Fibroblast of the aortic adventitia (primary cell): ENCODE measurements at places on chromosomes 16 and 17. TPM values are rescaled to one million over a fixed set of nuclear protein-coding genes. Genes with fewer than 3 reads are reported as not detected.

RAB37 gene
- 0.09 TPM in 1 of 2 replicates, not detected in the other for total RNA-seq

SPECC1 gene
- total RNA-seq: 13.6 and 16.8 TPM in 2 replicates

FAM171A2 gene
- 3.1 and 18.5 TPM in 2 replicates for total RNA-seq

QPRT gene
- 7.4 and 86.1 TPM in 2 replicates for total RNA-seq

VWA3A gene
- 0.18 TPM in 1 of 2 replicates, not detected in the other for total RNA-seq

CACNG5 gene
- total RNA-seq: not detected in 2 replicates

PRSS36 gene
- 1.1 and 3.8 TPM in 2 replicates for total RNA-seq

LRRC37A gene
- total RNA-seq: 1.4 and 2.3 TPM in 2 replicates

PIPOX gene
- total RNA-seq: 1.8 and 3.0 TPM in 2 replicates

GRCh38 chr17:55661256-55661758 lies 61.4 kb downstream of the TMEM100 start:
- no peak for DNase-seq

- peak; percentile 89 for DNase-seq
Measured at GRCh38 chr16:75087375-75087979, 29.1 kb downstream of the LDHD start.

GRCh38 chr17:29707212-29707571 lies 84.5 kb upstream of the CORO6 start:
- DNase-seq: no peak

GRCh38 chr16:7363422-7364417 lies 31.1 kb downstream of the RBFOX1 start:
- no peak for DNase-seq

- no peak for DNase-seq
Measured at GRCh38 chr16:17230932-17231581, 239.7 kb downstream of the XYLT1 start.

DNA sequence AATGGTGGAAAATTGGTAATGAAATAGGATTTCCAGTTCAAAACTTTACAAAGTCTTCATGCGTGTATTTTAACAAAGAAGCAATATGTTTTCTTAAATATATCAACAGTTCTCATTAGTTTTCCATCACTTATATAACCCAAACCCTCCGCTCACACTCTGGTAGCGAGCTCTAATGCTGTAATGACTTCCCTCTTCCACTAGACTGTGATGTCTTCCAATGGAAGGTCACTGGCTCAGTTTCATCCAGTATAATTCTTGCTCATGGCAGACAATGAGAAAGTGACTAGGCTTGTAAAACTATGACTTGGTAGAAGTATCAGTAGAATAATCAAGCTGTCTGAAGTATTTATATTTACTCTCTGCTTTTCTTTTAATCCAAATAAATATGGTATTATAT lies 32.8 kb downstream of the NETO2 start:
- DNase-seq: no peak

DNA sequence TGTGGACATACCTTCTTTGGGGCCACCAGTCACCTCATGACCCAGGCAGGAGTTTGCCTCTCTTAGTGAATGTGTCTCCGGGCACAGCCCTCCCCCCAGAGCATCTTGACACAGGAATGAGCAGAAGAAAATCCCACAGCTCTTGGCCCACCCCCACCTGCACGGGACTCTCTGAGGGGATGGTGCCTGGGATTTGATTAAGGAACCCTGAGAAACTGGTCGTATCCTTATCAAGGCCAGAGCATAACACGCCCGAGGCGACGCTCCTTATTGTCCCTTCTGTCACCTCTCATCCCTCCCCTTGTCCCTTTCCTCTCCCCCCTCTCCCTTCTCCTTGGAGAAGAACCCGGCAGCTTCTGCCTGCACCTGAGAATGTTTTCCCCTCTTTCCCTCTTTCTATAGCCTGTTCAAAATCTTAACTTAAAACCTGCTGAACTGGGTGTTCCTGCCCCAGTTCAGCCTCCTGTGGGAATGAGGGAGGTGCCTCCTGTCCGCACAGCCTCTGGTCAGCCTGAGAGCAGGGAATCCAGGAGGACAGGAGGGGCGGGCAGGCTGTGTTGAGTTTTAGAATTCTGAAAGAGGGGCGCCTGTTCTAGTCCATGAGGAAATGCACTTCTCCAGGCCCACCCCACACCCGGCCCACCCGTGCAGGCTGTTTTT lies 140.7 kb upstream of the PLCG2 start:
- no peak for DNase-seq

- DNase-seq: no peak
Measured at GRCh38 chr17:76997981-76998531, 129.9 kb downstream of the MGAT5B start.

DNA sequence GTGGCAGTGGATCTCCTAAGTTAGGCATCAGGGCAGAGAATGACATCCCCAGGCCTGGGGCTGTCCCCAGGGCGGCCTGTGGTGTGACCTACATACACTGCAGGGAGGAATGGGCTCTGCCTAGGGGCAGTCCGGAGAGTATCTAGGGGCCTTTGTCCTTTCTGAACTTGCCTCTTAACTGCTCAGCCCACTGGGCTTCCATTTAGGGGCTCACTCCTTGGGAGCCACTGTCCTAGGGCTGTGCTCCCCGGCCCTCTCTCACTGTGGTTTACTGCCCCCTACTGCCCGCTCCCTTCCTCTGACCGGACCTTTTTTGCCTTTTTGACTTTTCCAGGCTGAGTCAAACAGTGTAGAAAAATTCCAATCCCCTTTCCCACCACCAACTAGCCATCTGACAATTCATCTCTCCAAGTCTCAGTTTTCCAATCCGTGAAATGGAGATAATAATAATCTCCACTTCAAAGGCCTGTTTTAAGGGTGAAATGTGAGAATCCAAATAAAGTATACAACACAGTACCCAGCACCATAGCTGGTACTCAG lies 66.8 kb downstream of the DNAH3 start:
- peak; percentile 70 for DNase-seq

DNA sequence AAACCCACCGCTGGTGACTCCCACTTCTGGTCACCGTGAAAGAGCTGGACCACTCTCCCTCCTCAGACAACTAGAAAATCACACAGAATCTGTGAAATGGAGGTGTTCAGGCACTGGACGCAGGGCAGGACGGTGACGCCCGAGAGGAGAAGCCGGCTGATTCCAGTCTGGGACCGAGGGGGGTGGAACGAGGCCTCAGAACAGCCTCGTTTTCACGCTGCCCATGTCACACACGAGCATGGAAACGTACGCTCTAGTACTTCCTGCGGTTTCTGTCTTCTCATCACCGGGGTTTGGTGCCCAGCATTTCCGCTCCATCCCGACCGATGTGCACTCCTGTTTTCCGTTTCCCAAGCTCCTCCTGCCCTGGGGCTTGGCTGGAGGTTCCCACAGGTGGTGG lies 101.8 kb upstream of the METRNL start:
- no peak for DNase-seq

GRCh38 chr16:84548971-84549844 lies 44.7 kb upstream of the MEAK7 start:
- DNase-seq: no peak

GRCh38 chr17:74276051-74276476 lies 2.0 kb downstream of the DNAI2 start:
- DNase-seq: peak; percentile 84

DNA sequence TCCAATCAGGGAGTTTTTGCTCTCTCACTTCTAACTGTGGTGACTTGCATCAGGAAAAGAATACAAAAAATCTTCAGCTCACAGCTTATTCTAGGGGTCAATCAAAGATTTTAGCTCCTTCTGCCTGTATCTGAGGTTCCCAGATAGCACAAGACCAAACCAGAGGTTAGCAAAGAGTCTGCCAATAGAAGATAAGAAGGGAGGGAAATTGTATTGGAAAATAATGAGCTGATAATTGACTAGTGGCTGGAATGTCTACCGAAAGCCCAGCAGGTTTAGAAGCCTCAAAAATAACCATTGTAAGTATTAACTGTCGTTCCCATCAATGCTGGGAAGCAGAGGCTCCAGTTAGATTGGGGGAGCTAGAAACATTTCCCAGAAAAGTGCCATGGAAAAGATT lies 26.3 kb downstream of the HS3ST3A1 start:
- DNase-seq: no peak

GRCh38 chr17:12619459-12620199 lies 46.1 kb upstream of the MYOCD start:
- DNase-seq: peak; percentile 5

DNA sequence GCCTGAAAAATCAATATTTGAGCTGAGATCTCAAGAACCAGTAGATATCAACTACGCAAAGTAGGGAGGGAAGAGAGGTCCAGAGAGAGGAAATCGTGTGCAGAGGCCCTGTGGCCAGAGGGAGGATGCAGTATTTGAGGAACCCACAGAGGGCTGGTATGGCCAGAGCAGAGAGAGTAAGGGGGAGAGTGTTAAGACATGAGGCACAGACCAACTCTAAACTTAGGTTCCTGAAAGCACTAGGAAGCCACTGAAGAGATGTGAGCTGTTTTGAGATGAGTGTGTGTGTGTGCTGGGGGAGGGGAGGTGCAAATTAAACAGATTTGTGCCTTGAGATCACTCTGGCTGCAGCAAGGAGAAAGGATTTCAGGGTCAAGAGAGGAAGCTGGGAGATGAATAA lies 10.9 kb downstream of the SLC13A2 start:
- no peak for DNase-seq

DNA sequence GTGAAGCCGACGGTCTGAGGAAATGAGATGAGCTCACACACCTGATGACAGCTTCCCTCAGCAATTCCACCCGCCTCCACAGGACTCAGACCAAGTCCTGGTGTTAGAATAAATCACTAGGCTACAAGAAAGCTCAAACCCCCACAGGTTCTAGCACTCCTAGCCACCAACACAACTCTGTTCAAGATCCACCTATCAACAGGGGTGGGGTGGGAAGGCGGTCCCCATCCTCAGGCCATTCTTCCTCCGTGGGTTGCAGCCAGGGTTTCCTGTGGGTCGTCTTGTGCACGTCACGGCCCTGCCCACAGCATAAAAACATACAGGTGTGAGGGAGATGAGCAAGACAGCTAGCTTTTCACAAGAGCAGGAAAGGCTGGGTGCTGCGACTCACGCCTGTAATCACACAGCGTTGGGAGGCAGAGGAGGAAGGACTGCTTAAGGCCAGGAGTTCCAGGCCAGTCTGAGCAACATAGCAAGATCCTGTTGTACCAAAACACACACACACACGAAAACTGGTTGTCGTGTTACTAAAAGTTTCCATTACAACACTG lies 81.1 kb downstream of the ANKRD11 start:
- peak; percentile 23 for DNase-seq

DNA sequence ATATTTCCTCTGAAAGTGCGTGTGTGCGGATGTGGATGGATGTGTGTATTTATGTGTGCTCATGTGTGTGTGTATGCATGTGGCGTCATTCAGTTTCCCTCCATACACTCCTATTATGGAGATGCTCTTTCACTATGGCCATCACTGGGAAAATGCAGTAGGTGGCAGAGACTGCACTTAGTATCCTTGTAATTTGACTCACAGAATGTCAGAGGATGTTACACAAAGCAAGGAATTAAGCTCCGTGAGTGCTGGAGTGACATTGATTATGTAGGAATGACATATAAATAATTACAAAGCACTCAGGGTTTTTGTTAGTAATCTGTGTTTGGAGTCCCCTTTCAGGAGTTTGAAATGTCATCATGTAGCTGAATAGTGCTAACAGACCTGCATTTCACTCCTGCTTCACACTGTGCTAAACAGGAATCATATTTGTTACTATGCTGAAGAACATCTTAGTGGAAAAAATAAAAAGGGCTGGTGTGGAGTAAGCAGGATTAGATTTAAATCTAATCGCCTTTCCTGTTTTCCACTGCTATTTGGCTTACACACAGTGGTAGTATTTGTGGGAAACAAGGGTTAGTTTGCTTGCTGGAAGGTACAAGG lies 59.6 kb downstream of the HS3ST4 start:
- DNase-seq: no peak

DNA sequence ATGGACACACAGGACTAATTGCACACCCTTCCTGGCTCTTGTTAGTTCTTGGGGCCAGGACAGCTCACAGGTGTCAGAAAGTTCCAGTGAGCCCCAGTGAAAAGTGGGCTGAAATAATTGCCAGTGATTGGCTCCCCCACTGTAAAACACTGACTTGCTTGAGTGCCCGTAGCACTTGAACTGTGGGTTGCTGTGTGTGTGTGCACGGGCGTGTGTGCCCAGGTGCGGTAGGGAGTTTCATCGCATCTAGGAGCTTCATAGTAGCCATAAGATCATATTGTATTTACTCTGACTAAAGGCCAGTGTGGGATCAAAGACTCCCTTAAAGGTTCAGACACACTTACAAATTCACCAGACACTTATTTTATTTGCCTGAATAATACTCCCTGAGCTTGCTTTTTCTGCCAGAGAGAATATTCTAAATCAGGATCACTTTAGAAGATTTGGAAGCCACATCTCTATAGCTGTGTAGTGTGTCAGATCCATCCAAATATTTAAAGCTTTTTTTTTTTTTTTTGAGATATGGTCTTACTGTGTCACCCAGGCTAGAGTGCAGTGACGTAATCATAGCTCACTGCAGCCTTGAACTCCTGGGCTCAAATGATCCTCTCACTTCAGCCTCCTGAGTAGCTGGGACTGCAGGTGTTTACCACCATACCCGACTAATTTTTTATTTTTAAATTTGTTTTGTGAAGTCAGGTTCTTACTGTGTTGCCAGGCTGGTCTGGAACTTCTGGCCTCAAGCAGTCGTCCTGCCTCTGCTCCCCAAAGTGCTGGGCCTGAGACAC lies 11.4 kb downstream of the UNK start:
- no peak for DNase-seq

- DNase-seq: peak; percentile 42
Measured at GRCh38 chr16:83472776-83473501, 334.8 kb upstream of the HSBP1 start.

DNA sequence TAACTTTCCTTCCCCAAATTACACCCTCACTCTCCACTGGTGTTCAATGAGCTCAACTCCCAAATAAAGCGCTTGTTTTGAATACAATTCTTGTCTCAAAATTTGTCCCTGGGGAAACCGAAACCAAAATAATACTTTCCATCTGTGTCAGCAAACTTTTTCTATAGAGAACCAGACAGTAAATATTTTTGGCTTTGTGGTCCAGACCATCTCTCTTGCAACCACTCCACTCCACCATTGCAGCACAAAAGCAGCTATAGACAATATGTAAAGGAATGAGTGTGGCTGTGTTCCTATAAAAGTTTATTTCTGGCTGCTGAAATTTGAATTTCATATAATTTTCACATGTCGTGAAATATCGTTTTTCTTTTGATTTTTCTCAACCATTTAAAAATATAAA lies 84.6 kb upstream of the ERCC4 start:
- DNase-seq: no peak

DNA sequence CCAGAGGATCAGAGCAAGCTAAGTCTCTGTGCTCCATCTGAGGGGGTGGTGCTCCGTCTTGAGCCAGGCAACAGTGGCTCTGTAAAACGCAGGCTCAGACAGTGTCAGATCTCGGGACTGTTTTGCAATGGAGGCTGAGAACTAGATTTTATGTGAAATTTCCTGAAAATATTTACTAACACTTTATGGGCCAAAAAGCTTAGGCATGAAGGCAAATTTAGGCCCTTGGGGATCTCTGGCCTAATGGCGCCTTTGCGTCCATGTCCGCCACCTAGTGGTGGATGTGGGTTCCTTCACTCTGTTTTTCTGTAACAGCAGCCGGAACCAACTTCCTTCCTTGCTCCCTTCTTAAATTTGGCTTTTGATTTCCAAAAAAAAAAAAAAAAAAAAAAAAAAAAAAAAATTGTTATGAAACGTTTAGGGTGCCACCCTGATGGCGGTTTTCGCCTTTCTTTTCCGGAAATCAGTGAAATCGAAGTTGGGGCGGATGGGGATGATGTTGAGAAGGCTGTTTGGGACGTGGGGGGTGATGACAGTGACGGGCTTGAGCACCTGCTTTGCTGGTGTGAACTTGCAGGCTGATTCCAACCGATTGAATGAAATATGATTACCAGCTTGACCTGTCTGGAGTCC lies 14.0 kb upstream of the ELAC2 start:
- peak; percentile 72 for DNase-seq
